ENCODE measurements at places on chromosomes 5 and 9. TPM values are rescaled to one million over a fixed set of nuclear protein-coding genes. Genes with fewer than 3 reads are reported as not detected.

GAPT gene
- not detected for total RNA-seq

PAEP gene
- total RNA-seq = not detected

RGS7BP gene
- not detected for total RNA-seq

SLC45A2 gene
- 0.34 TPM for total RNA-seq

ANKDD1B gene
- 0.18 TPM for total RNA-seq

PCDHGB4 gene
- total RNA-seq = not detected

NEUROG1 gene
- total RNA-seq = not detected

PAIP1 gene
- 36.3 TPM for total RNA-seq

TYRP1 gene
- total RNA-seq = not detected

NSD1 gene
- 98.4 TPM for total RNA-seq

POC5 gene
- 21.3 TPM for total RNA-seq

AQP7 gene
- not detected for total RNA-seq

CDC42SE2 gene
- 126 TPM for total RNA-seq

LVRN gene
- not detected for total RNA-seq

ACOT12 gene
- not detected for total RNA-seq

SPEF2 gene
- total RNA-seq = 6.4 TPM

C5orf52 gene
- total RNA-seq = not detected

RNF224 gene
- not detected for total RNA-seq

ANXA2R gene
- total RNA-seq = 29.3 TPM

DDX4 gene
- total RNA-seq = 0.61 TPM
